ENCODE measurements at places on chromosomes 2 and 18.

GRCh38 chr2:38376346-38377049 lies 575 bp downstream of the ATL2 start:
- peak; percentile 83 for DNase-seq

- DNase-seq = peak; percentile 75
Measured at GRCh38 chr2:111117598-111118480, 2.9 kb upstream of the BCL2L11 start.

GRCh38 chr18:25289001-25289631 lies 62.9 kb downstream of the ZNF521 start:
- no peak for DNase-seq

GRCh38 chr2:217820091-217820819 lies 182.5 kb downstream of the TNS1 start:
- DNase-seq = no peak

DNA sequence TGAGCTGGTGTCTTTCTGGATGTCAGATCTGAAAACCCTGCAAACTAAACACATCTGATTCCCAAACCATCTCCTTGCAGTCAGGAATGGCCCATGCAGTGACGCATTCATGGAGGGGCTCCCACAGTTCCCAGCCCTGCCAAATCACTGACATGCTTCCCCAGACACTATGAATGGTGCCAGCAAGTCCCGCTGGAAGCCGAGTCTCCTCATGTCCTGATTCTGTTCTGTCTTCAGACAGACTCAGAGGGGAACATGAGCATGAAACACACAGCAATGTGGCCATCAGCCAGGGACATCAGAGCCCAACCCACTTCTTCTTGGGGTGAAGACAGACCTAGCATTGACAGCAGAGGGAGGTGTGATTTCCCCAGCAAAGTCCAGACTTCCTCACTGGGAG lies 83.7 kb downstream of the TTC32 start:
- no peak for DNase-seq

- no peak for DNase-seq
Measured at GRCh38 chr2:233418761-233419546, 64.7 kb downstream of the DGKD start.

DNA sequence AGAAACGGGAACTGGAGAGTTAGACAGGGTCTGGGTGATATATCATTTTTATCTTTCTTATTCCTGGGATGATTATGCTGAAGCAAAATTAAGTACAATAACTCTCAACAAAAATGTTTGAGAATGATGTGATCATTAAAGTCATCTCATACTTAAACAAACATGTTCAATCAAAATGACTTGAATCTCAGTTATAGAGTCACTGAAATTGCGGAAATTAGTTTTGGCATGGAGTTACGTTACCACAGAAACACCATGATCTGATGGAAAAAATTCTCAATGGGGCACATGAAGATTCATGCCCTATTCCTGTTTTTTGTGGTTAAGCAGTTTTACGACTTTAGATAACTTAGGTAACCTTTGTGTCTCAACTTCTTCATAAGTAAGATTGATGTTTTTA lies 757.7 kb downstream of the EPHA4 start:
- DNase-seq = no peak
